Activated gamma-delta T cell treated with anti-CD3 and anti-CD28 coated beads, Interleukin-2, amount 50 U/mL, for 16 hours (primary cell): ENCODE measurements at places on chromosomes 6 and 20.

GRCh38 chr20:47498606-47499005 is 3.1 kb upstream of the NCOA3 start:
- DNase-seq = no peak

DNA sequence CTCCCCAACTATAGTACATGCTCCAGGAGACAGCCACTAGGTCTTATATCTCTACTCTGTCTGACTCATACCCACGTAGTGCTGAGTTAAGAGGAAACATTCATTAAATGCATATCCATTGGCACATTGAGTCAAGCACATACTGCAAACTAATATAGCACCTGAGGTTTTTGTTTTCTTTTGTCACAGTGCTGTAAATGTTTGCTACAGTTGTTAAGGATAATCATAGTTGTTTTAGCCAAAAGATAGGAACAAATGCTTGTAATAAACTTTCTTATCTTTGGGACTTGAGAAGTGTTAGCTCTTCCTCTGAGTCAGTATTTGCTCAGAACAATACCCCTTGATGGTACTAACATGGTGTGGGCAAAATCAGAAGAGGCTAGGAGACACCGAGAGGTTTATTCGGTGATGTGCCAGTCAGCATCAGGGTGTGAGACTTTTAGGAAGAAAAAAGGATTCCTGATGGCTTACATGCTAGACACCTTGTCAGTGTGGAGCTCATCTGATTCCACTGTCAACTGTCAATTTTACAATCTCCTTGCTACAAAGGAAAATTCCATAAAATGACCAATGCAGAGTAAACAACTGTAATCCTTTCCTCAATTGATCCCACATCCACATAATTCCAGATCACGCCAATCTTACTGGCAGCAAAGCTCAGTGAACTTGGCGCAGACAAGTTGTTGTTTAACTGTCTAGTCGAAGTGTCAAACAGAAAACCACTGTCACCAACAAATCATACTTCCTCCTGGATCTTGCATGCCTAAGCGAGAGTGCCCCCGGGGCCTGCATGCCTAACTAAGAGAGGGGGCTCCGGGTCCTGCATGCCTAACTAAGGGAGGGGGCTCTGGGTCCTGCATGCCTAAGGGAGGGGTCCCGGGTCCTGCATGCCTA is 36.1 kb downstream of the ELOVL2 start:
- DNase-seq = no peak

- no peak for DNase-seq
Measured at GRCh38 chr20:53712212-53712977, 118.8 kb upstream of the ZNF217 start.

DNA sequence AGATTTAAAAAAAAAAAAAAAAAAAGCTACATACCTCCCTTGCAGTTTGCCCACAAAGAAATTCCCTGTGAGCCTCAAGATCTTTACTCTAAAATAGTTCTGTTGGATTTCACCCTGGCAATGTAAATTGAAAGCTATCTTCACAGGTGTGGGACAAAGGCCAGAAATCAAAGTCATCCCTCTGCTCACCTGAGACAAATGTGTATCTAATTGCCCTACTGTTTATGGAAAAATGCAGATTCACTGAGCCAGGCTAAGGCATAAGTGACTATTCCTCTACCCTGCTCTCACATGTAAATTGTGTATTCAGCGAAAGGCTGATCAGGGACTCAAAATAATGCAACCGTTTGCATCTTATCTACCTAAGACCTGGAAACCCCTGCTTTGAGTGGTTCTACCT is 98.5 kb upstream of the SHLD1 start:
- DNase-seq = no peak

DNA sequence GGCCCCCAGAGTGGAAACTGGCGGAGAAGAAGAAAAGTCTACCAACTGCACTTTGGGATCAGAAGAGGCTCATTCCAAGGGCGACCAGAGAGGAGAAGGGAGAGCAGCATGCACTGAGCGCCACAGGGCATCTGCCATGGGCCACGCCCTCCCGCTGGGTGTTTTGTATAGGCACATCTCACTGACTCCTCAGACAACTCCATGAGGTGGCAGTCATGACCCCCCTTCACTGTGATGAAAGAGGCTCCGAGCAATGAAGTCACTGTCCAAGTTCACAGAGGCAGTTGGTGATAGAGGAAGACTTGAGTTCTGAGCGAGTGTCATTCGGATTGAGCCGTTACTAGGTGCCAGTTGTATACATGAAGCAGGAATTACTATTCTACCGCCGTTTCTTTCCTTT is 15.4 kb downstream of the BPIFB1 start:
- no peak for DNase-seq

- no peak for DNase-seq
Measured at GRCh38 chr20:62692176-62692575, 16.5 kb upstream of the NTSR1 start.

GRCh38 chr6:33885132-33886057 is 81.6 kb upstream of the MLN start:
- no peak for DNase-seq

- DNase-seq = no peak
Measured at GRCh38 chr6:120355822-120356221, 978.5 kb downstream of the TBC1D32 start.

- no peak for DNase-seq
Measured at GRCh38 chr20:50725724-50726005, 5.7 kb upstream of the PARD6B start.
